IPS DF 6.9 (cell line): ENCODE measurements at places on chromosomes 7 and 10.

- H3K27ac ChIP-seq: no peak overlapping the region
- H3K4me3 ChIP-seq: no peak overlapping the region
- no peaks in the 10 kb centered on the region for H3K27me3 ChIP-seq
- H3K4me1 ChIP-seq: no peaks in the 10 kb centered on the region
- DNase-seq: no peak
- no peaks in the 10 kb centered on the region for H3K36me3 ChIP-seq
Measured at GRCh38 chr10:17831341-17831740, 22.2 kb downstream of the MRC1 start.

DNA sequence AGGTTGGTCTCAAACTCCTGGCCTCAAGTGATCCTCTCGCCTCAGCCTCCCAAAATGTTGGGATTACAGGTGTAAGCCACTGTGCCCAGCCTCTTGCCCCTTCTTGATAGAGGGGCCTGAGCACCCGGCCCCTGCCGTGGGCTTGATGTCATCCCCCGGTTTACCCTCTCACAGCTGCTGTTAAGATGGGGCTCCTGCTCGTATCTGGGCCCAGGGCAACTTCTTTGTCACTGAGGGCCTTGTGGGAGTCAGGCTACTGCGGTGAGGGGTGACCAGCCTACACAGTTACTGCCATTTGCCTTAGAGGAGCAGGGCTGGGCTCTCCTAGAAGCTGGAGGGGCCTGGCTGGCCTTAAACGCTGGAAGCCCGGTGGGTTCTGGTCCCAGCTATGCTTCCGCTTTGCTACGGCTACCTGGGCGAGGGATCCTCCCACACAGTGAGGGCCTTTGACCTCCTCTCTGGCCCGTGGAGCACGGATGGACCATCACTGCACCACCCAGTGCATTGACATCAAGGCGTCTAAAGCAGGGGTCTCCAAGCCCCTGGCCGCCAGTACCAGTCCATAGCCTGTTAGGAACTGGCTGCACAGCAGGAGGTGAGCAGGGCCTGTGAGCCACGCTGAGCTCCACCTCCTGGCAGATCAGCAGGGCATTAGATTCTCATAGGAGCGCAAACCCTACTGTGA is 1.1 kb upstream of the TMEM130 start:
- H3K36me3 ChIP-seq: no peaks in the 10 kb centered on the region
- peaks cover 4% of the 10 kb centered on the region; the same call in 1 of the 2 replicates for H3K4me1 ChIP-seq
- no peak overlapping the region for H3K27ac ChIP-seq
- no peak overlapping the region for H3K4me3 ChIP-seq
- no peak for DNase-seq
- peaks cover 9% of the 10 kb centered on the region; the same call in 1 of the 2 replicates for H3K27me3 ChIP-seq

DNA sequence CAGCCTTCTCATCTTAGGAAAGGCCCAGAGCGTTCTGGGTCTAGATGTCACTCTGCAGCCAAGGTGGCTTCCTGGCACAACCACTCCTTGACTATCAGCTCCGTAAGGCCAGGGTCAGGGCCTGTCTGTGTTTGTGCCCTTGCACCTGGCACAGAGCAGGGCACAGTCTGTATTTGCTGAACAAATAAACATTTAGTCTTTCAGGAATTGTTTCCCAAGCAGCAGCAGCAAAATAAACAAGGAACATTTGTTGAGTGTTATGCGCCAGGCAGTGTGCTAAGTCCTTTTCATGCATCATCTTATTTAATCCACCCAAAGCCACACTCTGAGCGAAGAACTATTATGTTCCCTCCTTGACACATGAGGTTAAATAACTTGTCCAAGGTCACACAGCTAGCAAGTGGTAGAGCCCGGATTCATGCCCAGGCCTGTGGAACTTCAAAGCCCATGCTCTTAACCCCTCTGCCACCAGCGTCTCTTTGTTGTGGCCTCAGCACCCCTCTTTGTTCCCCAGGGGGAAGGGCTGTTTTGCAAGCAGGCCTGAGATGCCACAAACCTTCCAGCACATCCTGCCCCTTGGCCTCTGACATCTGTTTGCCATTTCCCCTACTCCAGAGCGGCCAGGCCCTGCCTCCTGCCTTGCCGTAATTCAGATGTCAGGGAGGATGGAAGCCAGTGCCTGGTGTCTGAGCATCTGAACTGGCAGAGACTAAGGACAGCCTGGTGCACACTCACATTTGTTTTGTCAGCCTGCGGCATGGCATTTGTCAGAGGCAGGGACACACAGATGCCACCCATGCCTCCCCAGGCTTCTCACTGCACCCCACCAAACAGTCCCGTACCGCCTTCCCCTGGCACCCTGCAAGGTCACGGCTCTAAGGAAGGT is 325.8 kb upstream of the ZMIZ1 start:
- H3K4me3 ChIP-seq: no peak overlapping the region
- no peaks in the 10 kb centered on the region for H3K36me3 ChIP-seq
- no peak overlapping the region for H3K27ac ChIP-seq
- H3K27me3 ChIP-seq: no peaks in the 10 kb centered on the region
- H3K4me1 ChIP-seq: peaks cover 3% of the 10 kb centered on the region; the same call in 1 of the 2 replicates

DNA sequence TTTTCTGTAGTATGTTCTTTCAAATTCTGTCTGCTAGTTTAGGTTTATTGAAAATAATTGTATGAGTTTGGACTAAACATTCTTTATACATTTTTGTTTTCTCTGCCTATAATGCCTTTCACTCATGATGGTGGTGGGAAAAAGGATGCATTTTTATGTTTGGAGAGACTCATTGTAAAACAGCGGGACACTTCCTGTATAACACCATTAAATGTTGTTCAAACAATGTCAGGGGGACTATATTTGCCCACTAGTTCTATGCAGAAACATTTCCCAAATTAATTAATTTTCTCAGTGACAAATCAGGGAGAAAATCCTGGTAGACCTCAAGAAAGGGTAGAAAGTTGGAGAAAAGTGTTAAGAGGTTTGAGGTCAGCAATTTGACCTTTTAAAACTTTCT is 207.7 kb downstream of the MALRD1 start:
- H3K27me3 ChIP-seq: no peaks in the 10 kb centered on the region
- no peak overlapping the region for H3K27ac ChIP-seq
- no peaks in the 10 kb centered on the region for H3K4me1 ChIP-seq
- H3K4me3 ChIP-seq: no peak overlapping the region
- DNase-seq: no peak
- H3K36me3 ChIP-seq: no peaks in the 10 kb centered on the region

DNA sequence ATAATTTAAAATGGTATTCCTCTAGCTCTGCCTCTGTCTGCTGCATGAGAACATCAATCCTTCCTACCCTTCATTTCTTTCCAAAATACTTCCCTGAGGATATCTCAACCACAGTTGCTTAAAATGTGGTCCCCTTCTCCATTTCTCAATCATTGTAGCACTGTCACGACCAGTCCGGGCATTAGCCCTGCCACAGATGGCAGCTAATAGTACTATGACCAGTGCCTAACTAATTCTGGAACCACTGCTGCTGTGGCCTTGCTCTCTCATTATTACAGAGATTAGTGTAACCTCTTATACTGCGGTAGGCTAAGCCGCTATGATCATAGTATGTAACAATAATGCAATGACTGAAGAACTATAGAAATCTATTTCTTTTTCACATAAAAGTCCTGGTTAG is 66.0 kb downstream of the REEP3 start:
- H3K4me3 ChIP-seq: no peak overlapping the region
- H3K36me3 ChIP-seq: no peaks in the 10 kb centered on the region
- no peaks in the 10 kb centered on the region for H3K4me1 ChIP-seq
- H3K27ac ChIP-seq: no peak overlapping the region
- DNase-seq: no peak

- H3K4me1 ChIP-seq: no peaks in the 10 kb centered on the region
- H3K4me3 ChIP-seq: no peak overlapping the region
- DNase-seq: no peak
- no peaks in the 10 kb centered on the region for H3K36me3 ChIP-seq
- no peaks in the 10 kb centered on the region for H3K27me3 ChIP-seq
Measured at GRCh38 chr7:15801041-15801440, 114.6 kb upstream of the MEOX2 start.
